Mucosa of gallbladder (tissue), 1 donor: ENCODE measurements at places on chromosomes 11 and 22.

DNA sequence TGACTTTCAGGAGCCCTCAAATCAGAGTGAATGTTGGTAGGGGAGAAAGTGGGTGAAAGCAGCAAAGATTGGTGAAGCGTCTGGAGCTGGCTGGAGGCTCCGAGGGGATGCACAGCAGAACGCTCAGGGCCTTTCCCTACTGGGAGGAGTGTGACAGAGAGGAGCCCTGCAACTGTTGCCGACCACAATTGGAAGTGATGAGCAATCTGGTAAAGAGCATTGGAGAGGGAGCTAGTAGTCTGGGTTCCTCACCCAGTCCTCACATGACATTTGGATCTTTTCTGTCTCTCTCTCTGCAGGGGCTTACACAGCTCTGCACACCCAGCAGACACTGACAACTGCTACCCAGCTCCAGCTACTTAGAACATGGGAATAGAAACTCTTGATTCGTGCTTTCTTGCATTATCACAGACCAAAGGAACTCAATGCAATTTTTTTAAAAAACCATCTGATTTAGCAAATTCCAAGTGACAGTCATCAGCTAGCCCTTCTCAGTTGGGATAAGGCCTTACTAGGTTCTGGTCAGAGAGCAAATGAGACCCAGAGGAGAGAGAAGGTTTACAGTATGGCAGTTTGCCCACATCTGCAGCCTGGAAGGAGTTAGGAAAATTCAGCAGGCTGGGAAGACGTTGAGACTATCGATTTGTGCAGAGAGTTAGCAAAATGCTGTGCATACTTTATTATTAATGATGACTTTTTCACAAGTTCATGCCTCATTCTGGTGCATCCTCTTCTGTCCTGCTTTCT is 278.0 kb upstream of the PLET1 start:
- DNase-seq = no peak

- no peak for DNase-seq
Observed at GRCh38 chr11:133692126-133692934, 153.0 kb downstream of the SPATA19 start.

DNA sequence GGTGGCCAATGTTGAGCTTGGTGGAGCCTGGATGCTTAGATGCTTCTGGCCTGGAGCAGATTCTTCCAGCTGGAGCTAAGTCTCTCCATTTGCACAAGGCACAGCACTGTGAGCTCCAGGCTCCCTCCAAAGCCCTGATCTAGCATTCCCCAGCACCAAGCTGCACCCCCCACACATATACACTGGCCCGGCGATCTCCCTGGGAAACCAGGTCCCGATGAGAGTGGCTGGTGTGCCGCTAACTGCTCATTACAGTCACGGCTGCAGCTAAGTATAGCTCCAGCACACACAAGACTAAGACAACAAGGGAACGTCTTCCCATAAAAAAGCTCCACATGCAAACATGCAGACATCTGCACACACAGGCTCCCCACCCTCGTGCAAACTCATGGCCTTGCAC is 17.6 kb downstream of the KCNC1 start:
- DNase-seq = no peak

GRCh38 chr11:44464741-44465140 is 100.7 kb upstream of the CD82 start:
- DNase-seq = no peak

DNA sequence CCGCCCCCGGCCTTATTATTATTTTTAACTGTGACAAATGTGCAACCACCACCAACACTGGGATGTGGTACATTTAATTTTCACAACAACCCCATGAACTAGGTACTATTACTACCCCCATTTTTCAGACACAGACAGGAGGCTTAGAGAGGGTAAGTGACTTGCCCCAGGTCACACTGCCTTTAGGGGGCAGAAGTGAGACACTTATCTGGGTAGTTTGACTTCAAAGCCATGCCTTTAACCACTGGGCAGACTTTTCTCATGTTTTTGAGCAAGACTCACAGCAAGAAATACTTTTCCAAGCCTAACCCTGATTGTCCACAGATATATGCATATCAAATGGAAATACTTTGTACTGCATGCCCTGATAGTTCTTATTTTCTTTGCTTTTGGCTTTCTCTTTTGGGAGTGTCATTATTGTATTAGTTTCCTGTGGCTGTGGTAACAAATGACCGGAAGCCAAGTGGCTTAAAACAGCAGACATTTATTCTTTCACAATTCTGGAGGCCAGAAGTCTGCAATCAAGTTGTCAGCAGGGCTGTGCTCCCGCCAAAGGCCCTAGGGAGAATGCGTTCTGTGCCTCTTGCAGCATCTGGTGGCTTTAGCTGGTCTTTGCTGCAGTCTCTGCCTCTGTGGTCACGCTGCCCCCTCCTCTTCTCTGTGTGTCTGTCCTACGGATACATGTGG is 110.8 kb downstream of the GRIK4 start:
- no peak for DNase-seq

DNA sequence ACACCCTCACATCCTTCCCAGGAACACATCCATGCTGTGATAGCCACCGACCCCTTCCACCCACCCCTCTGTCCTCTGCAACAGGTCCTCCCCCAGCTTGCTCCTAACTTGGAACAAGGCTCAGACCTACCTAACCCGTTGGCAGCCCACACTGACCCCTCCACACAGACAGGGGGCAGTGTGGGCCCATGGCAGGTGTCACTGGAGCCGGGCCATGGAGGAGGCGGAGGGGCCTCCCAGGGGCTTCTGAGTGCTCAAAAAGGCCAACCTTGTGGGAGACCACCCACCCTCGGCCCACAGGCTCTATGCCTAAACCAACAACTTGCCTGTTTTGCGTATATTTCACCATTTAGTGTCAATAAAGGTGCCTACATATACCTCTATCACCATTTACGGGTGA is 57.0 kb downstream of the CERK start:
- no peak for DNase-seq

DNA sequence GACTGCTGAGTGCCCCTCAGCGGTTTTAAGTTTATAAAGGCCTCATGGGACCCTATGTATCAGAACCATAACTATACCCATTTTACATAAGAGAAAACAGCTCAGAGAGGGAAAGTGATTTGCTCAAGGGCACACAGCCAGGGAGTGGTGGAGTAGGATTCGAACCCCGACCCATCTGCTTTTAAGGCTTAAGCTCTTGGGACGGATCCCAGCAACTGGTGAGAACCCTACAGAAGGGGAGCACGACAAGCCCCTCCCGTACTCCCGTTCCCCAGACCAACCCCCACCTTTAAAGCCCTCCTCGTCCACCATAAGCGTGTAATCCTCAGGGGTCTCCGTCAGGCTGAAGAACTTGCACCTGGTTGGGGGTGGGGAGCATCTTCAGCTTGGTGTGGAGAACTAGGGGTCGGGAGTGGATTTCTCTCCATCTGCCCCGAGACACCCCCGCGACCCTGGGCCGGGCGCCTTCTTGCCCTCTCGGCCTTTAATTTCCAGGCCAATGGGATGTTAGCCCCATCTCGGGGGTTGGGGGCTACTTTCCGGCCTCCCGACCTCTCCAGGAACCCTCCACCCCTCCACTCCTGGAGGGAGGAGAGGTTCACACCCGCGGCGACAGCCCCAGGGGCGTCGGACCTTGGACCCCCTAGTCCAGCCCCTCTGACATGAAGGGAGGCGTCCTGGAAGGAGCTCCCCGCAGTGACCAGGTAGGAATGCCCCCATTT is 725 bp downstream of the CASTOR1 start:
- no peak for DNase-seq

- no peak for DNase-seq
Observed at GRCh38 chr11:97990162-97990920, 1030.4 kb upstream of the CNTN5 start.

GRCh38 chr11:133531971-133532651 is at the start of gene OPCML:
Gene OPCML (minus strand): TSS chr11:133532501.
- DNase-seq = no peak

- no peak for DNase-seq
Observed at GRCh38 chr22:35443338-35443737, 43.4 kb downstream of the MCM5 start.
